ENCODE measurements at places on chromosomes 7 and 10.

GRCh38 chr10:116184512-116184794 is 88.6 kb downstream of the GFRA1 start:
- no peak for DNase-seq

DNA sequence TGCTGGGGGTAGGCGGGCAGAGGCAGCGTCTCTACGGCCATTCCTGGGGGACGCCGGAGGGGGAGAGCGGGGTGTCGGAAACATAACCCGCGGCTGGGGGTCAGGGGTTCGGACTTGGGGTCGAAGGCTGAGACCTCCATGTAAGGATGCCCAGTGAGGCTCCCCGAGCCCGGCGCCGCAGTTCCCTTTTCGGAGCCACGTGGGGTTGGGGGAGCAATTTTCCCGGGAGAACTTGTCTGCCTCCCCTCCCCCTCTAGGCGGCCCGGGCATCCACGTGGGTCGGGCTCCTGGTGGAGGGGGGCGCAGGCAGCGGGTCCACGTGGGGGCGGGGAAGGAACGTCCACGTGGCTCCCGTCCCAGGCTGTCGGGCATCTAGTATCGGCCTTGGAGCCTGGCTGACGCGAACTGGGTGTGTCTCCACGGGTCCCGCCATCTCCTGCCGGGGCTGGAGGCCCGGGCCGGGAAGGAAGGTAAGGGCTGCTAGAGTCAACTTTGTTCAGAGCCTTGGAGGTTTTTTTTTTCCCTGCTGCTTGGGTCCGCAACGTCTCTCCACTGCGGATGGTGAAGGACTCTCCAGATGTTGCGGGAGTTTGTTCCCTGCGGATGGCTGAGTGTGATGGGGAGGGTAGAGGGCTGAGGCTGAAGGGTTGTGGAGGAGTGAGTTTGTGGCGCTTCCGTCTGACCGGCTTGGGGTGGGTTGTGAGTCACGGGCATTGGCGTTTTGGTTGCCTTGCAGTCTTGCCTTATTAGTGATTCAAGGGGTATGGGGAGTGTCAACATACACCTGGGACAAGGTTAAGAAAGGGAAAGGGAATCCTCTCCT is 744 bp downstream of the PPRC1 start:
- peak; percentile 68 for DNase-seq

DNA sequence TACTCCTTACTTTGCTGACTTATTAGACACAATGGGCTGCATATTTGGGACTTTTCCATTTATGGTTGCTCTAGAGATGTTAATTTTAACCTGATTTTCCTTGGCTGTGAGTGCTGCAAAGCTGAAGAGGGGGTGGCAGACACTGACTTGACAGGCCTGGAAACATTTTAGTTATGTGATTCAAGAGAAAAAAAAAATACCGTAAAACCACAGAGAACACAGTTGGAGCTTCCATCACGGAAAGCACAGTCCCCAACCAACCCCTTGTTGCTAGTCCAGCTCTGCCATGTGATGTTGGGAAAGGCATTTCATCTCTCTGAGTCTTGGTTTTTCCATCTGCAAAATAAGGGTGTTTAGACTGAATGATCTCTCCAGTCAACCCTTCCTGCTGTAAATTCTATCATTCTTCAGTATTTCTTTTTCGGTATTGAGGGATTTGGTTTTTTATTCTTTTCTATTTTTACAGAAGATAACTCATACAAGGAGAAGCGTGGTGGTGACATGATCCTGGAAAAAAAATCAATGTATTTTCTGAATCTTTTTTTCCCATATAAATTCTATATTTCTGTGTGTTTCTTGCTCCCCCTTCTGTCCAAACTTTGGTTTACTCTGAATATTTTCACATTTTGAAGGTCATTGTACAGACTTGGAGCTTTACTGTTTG is 246.1 kb downstream of the REEP3 start:
- no peak for DNase-seq

- peak; percentile 84 for DNase-seq
Measured at GRCh38 chr10:128268015-128268722, 141.9 kb upstream of the MKI67 start.

- DNase-seq, result no peak
Measured at GRCh38 chr10:71379118-71379766, 17.5 kb upstream of the CDH23 start.

GRCh38 chr7:79770970-79771369 is 317.5 kb upstream of the MAGI2 start:
- no peak for DNase-seq

DNA sequence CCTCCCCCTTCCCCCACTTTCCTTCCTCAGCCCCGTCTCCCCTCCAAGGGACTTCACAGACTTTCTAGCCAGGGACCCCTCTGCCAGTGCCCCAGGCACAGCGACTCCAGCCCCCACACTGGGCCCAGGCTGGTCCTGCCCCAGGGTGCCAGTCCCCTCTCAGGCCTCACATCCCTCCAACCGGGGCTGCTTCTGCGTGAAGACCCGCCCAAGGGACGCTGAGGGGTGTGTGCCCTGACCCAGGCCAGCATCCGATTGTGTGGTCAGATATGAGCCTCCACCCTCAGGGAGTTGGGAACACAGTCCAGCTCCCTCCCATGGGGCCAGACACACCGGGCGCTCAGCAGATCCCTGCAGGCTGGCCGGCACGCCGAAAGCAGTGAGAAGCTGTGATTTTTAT is 97.0 kb downstream of the MICALL2 start:
- DNase-seq, result no peak

DNA sequence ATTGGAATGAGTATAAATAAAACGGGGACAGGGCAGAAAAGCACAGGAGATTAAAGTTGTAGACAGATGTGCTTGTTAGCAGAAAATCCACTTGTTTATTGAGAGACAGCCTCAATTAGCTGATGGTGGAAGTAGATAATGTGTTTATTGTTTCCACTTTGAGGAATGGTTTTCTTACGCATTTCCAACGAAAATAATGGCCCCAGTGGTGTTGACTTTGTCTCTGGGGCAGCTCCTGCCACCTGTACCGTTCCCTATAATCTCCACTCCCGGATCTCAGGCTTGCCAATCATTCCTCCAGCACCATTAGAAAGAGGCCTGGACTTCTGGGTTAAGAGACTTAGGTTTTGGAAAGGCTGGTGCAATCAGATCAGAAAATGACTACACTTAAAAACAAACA is 638.7 kb downstream of the PARD3 start:
- DNase-seq, result no peak

DNA sequence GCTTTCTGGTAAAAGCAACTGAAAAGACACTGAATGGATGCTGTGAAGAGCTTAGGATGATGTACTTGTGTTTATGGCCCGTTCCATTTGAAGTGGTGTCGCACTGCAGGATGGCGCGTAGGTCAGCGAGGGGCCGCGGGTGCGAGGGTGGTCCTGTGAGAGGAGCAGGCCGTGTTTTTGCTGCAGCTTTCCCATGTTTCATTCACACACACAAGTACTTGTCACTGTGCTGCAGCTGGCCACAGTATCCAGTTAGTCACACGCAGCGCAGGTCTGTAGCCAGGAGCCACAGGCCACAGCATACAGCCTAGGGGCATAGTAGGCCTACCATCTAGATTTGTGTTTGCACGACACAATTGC is 23.2 kb downstream of the WIPI2 start:
- no peak for DNase-seq

DNA sequence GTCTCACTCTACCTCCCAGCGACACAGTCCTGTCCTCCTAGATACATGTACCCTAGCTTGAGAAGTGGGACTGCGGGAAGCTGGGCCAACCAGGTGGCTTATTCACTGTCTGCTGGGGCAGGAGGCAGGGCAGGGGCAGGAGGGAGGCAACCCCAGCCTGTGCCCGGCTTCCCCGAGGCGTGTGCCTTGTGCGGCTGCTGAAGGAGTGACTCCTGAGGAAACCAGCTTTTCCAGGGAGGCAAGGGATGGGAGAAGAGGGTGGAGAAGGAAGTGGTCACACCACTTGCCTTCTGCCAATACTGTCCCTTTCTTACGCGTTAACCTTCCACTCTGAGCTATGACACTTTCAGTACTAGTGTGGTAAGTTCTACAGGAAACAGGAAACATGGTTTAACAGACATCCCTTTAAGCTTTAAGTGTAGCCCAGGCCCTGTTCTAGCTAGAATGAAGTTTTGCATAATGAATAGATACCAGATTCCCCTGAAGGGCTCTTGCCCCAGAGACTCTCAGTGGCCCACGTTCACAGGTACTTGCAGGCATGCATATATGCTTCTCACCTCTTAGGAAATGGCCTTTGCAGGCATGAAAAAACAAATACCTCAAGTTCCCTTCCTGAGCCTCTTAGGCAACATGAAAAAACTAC is 40.6 kb downstream of the SYPL1 start:
- DNase-seq, result no peak

GRCh38 chr7:118186501-118186900 is 2.5 kb downstream of the LSM8 start:
- no peak for DNase-seq

- no peak for DNase-seq
Measured at GRCh38 chr10:17175551-17175950, 25.9 kb downstream of the TRDMT1 start.

DNA sequence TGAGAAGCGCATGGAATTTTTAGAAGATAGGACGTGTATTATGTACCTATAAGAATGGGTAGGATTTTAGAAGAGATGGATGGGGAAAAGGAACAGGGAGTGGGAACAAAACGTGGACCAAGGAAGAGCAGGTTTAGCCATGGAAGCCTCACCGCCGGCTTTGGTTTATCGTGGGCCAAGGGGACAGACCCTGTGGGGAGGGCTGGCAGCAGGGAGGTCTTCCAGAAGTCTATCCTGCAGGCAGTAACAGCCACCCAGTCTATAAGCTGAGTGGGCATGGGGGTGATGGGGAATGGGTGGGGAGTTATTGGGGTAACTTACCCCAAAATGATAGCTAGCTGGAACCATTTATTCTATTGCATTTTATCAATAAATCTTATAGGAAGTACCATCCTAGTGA is 44.9 kb downstream of the IKZF1 start:
- DNase-seq, result no peak

GRCh38 chr7:90188281-90188680 is 23.3 kb upstream of the STEAP2 start:
- no peak for DNase-seq

DNA sequence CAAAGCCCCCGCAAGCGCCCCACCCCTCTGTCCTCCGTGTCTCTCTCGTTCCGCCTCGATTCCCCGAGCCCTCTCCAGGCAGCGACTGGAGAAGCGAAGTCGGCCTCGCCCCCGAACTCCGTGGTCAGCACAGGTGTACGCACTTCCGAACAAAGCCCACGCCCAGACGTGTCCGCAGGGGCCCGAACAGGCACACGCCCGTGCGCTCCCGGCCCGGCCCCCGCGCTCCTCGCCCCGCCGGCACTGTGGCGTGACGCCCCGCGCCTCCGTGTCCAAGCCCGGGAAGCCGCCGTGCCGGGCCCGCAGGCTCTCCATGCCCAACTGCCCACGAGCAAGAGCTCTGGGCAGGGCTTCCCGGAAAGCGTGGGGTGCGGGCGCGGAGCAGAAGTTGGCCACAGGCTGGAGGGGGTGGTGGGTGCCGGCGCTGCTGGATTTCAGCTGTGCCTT is 662 bp downstream of the NRCAM start:
- peak; percentile 8 for DNase-seq

GRCh38 chr7:133886086-133886485 is 241.1 kb upstream of the LRGUK start:
- no peak for DNase-seq
